Right hindlimb (tissue), 1 donor: ENCODE measurements at places on chromosomes 16 and 17.
A peak's percentile ranks its signal among the peaks of the same experiment; 100 is the strongest.

DNA sequence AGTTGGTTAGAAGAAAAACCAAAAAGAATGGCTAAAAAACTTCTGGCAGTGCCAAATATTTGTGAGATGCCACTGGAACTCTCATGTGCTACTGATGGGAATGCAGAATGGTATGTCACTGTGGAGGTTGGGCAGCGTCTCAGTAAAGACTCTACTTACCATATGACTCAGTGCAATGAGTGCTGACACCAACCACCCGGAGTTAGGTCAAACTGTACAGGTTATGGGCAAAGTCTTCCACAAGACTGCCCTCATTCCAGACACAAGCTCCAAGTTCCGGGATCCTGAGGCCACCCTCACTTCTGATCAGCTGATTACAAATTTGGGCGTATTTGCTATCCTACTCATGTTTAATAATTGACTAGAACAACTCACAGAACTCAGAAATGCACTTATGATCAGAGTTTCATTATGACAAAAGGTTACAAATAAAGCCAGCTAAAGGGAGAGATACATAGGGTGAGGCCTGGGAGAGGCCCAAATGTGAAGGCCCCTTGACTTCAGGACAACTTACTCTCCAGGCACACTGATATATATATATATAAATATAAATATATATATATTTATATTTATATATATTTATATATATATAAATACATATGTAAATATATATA lies 114.9 kb downstream of the TRIM37 start:
- DNase-seq = no peak

DNA sequence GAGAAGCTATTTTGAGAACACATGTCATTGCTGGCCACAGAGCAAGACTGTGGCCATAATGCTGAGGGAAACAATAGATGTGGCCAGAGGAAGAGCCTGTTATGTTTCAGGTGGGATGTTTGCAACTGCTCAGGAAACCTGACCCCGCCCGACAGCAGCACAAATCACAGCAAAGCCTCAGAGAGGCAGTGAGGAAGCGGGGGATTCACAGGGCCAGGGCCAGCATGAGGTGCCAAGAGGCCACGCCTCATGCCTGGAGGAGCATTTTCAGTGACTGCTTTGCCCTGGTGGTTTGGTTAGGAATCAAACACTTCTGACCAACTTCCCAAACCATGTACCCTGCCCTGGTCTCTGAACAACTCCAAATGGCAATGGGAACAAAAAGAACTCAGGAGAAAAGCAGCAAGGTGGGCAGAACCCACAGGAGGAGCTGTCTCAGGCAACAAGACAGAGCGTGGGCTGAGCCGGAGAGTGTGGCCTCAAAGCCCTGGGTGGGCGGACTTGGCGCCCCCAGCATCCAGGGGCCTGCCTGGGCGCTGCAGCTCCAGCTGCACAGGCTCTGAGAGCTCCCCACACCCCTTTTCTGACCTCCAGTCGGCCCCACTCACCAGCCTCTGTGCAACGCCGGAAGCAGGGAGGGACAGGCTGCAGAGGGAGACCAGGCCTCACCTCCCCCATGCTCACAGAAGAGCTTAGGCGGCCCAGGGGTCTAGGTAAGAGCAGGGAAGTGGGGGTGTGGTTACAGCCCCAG lies 20.6 kb downstream of the HIC1 start:
- DNase-seq = peak; percentile 93

GRCh38 chr17:43615330-43616028 lies 46.2 kb downstream of the MEOX1 start:
- DNase-seq = no peak

DNA sequence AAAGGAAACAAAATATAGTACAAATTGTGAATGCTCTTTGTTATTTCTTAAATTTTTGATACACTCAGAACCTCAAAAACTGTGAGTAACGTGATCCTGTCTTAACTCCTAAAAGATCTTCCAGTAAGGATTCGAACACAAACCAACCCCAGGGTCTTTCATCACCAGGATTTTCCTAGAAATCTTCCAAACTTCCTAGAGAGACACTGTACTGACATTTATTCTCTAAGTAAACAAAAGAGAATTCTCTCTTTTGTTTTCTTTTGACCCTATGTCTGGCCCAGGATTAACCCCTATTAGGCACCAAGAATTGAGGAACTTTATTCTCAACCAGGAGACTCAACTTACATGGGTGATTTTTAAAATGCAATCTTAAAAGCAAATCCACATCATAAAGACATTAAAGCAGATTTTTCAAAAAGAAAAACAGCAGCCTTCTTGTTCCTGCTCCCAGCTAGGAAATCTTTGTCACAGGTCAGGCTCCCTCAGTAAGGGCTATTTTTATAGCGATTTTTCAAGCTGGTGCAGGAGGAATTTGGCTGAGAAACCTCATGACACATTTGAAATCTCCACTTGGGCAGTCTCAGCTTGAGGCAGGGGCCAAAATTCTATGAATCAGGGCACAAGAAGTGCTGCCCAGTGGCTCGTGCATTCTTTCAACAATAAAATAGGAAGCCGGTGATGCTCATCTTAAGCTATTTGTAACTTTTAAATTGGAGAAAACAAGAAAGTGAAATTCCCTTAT lies 6.2 kb upstream of the SMG1 start:
- DNase-seq = no peak

GRCh38 chr16:80902306-80903110 lies 98.1 kb upstream of the CDYL2 start:
- DNase-seq = no peak

DNA sequence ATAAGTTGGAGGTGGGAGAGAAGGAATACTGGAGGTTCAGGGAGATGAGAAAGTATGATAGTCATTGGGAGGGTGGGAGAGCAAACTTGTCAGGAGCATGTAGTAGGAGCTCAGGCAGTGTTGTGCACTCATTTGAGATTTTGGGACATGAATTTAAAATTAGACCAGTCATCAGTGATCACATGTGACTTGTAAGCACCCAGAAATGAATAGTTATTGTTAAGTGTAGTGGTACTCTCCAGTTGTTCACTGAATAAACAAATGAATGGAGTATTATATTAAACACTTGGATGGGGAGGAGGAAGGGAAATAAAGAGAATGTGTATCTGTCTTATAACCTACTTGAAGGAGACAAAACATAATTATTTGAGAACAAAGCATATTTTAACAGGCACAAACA lies 2.2 kb upstream of the PSME3 start:
- DNase-seq = no peak

- DNase-seq = no peak
Observed at GRCh38 chr17:60106340-60107059, 27.8 kb upstream of the HEATR6 start.

- peak; percentile 93 for DNase-seq
Observed at GRCh38 chr17:47949197-47949759, 7.9 kb downstream of the PNPO start.

DNA sequence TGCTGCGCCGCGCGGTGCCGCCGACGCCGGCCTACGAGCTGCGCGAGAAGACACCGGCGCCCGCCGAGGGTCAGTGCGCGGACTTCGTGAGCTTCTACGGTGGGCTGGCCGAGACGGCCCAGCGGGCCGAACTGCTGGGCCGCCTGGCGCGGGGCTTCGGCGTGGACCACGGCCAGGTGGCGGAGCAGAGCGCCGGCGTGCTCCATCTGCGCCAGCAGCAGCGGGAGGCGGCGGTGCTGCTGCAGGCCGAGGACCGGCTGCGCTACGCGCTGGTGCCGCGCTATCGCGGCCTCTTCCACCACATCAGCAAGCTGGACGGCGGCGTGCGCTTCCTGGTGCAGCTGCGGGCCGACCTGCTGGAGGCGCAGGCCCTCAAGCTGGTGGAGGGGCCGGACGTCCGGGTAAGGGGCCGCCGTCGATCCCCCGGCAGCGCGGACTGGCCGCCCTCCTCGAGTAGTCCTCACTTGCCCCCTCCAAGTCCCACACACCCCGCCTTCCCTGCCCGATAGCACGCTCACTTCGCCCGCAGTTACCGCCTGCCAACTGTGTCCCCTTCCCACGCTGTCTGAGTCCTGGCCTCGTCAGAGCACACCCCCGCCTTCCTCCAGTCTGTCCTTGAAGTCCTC lies 470 bp downstream of the MLYCD start:
- DNase-seq = peak; percentile 66

GRCh38 chr17:13596241-13596923 lies 5.3 kb downstream of the HS3ST3A1 start:
- peak; percentile 50 for DNase-seq

GRCh38 chr16:58684001-58684353 lies 593 bp downstream of the SLC38A7 start:
- DNase-seq = no peak

GRCh38 chr17:73899839-73900238 lies 255.6 kb upstream of the SDK2 start:
- no peak for DNase-seq

DNA sequence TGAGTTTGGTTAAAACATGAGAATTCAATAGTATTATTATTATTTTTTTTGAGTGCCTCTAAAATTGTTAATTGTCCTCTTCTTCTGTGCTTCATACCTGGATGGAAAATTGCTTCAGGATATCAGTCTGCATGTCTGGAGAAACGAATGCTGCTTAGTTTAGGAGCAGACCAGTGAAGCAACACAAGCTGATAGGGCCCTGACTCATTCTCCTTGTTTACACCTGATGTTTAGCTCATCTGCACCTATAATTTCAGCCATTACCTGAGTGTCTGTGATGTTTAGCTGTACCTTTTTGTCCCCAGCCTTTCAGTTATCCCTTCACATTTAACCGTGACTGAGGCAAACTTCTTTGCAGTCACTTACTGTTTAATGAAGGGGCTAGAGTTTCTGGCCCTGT lies 14.8 kb downstream of the SNTB2 start:
- DNase-seq = no peak

GRCh38 chr17:80898716-80899115 lies 92.9 kb upstream of the CHMP6 start:
- no peak for DNase-seq

- no peak for DNase-seq
Observed at GRCh38 chr16:75868636-75869632, 142.6 kb upstream of the CPHXL start.

GRCh38 chr16:10497132-10498101 lies 83.0 kb downstream of the EMP2 start:
- no peak for DNase-seq

- DNase-seq = peak; percentile 48
Observed at GRCh38 chr16:87288753-87289362, 28.3 kb downstream of the C16orf95 start.

GRCh38 chr16:52476111-52476510 lies 70.8 kb downstream of the TOX3 start:
- no peak for DNase-seq

GRCh38 chr16:46673320-46674013 lies 15.5 kb downstream of the VPS35 start:
- peak; percentile 38 for DNase-seq
